ENCODE measurements at places on chromosomes 16 and 17.

DNA sequence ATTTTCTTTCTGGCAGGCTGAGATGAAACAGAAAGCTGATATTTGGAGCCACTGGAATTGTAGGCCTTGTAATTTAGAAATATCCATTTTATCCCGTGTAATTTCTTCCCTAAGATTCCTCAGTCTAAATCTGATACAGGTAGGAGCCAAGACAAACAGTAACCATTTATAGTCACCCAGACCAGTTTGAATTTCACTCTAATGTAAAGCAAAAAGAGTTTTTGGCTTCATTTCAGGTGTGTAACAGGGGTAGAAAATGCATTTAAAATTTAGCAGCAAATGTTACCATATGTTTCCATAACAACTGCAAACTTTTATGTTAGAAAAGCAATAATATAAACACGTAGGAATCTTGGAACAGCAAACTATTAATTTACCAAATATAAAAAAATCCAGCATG is 249.4 kb downstream of the FTO start:
- no peak for DNase-seq

GRCh38 chr17:74796211-74796610 is 20.1 kb upstream of the NAT9 start:
- DNase-seq, result no peak

GRCh38 chr17:76943781-76944213 is 75.6 kb downstream of the MGAT5B start:
- no peak for DNase-seq

DNA sequence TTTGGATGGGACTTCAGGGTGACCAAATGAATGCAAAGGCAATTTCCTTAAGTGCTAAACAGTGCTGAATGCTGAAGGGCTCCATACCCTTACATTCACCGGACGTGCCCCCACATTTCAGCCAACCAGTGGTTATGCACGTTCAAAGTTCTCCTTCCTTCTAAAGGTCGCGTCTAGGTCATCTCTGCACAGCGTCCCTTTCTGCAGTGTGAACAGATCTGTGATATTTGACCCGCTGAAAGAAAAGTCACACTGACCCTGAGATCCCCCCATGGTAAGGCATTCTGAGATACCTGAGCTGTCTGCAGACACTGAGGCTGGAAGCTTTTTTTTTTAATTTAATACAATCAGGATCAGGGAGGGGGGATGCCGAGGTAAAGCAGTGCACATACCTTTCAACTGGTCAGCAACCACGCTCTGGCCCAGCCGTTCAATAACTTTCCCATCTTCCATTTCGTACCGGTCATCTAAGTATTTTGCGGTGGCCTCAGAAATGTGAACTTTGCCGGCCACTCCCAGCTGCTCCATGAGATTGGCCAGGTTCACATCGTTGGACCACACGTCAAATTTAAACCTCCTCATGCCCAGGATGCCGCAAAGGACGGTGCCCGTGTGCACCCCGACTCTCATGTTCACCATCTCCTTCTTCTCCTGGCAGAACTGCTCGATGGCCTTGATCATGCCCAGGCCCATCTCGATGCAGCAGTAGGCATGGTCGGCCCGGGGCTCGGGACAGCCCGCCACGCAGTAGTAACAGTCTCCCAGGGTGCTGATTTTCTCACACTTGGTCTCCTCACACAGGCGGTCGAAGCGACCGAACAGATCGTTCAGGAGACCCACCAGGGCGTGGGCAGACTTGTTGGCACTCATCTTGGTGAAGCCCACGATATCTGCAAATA is 2.6 kb downstream of the ADCY9 start:
- no peak for DNase-seq

DNA sequence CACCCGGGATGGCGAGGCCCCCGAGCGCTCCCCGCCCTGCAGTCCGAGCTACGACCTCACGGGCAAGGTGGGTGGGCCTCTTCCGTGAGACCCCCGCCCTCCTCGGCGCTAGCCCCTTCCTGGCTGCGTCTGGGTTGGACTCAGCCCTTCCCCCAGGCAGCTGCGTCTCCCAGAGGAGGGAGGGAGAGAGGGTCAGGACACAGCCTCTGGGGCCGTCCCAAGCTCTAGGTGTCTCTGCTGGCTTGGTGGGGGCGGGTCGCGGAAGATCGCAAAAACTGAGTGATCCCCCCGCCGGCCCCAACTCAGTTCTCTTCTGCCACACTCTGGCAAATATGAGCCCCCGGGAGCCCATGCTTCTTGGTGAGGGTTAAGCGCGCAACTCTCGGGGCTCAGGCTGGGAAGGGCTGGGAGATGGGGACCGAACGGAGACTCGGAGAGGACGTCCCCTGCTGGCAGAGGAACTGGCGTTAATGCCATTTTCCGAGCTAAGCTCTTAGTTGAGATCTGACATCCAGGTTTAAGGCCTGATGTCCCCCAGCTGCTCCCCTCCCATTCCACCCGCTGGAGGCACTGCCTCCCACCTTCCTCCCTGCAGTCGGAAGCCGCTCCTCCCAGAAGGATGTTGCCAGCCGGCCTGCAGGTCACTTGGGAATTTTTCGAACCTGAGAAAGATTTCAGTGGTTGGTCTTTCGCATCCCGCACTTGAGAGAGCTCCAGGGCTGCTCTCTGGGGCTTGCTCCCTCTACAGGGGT is 419 bp downstream of the RAB37 start:
- peak; percentile 78 for DNase-seq

DNA sequence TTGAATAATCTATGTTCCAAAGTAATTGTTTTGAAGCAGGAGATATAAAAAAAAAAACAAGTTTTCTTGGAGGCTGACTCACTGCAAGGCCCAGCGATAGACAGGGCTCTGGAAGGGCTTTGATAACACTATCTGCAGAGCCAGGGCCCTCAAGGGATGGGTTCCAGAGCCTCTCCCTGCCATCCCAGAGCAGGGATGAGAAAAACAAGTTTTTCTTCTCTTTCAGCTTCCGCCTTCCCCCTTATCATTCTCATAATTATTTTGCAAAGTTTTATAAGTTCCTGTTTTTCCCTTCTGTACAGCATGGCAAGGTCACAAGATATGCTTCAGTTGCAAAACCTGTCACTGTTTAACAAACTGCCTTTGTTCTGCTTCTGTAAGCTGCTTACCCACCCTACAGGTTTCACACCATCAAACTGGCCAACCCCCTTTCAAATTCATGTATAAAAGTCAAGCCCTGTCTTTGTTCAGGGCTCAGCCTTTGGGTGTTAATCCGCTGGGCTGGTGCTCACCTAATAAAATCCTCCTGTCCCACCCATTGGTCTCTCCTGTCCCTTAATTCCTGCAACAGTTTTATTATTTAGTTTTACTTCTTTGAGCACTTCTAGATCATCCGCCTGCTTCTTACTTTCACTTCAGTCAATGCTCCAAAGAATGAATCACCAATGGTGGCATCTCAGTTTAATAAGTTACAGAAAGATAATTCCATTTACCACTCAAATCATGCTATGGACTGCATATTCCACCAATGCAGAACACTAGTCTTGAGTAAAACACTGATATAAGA is 5.6 kb upstream of the THUMPD1 start:
- peak; percentile 53 for DNase-seq

DNA sequence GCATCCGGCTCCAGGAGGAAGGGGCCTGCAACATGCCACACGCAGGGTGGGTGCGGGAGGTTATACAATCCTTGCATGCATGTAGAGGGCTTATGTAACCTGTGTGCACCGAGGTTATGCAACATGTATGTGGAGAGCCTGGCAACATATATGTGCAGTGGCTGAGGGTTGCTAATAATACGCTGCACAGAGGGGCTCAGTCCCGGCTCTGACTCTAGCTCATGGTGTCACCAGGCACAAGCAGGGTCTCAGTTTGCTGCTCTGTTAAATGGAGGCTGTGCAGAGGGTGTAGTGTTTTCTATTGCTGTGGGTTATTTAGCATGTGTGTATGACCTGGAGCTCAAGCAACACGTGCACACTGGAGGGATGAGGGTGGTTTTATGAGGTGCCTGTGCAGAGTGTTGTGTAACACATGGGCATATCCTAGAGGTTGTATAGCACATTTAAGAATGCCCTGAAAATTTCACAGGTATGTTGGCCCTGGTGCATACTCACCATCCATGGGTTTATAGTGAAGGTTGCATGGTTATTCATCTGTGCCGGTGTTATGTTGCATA is 13.3 kb downstream of the THRA start:
- DNase-seq, result no peak

DNA sequence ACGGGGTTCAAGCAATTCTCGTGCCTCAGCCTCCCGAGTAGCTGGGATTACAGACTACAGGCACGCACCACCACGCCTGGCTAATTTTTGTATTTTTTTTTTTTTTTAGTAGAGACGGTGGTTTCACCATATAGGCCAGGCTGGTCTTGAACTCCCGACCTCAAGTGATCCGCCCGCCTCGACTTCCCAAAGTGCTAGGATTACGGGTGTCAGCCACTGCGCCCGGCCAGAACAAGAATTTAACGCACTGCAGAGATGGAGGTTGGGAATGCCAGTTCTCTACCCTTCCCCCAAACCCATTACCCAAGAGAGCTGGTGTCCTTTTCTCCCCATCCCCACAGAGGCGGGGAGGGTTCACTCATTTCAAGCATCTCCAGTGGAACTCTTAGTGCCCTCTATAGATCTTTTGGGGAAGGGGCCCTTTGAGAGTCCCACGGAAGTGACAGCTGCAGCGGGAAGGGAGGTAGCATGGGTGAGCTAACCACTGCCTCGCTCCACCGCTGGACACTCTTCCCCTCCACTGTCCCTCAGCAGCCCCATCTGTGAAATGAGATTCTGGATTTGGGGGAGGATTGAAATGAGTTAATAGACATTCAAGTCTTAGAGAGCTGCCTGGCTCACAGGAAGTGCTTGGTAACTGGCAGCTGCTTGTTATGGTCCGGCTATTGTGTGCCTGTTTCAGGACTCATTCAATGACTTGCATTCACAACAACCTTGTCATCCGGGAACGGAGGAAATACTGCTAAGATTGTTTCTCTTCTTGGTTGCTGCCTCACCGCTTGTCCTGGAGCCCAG is 3.5 kb upstream of the UBALD2 start:
- DNase-seq, result no peak

DNA sequence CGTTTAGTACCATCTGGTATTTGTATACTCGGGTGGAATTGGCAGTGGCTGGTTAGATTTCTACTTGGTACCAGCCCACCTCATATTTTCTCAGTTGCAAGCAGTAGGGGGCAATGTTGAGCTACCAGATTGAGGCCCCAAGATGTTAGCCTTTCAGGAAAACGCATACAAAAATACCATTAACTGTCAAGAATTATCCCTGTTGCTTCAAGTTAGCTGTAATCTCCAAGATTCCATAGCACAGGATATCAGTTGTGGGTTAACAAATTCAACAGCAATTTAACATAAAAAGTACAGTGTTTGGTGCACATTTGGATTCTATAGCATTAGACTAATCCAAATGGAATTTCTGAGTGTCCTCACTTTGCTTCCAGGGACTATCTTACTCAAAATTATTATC is 188.2 kb downstream of the FTO start:
- DNase-seq, result peak; percentile 51

DNA sequence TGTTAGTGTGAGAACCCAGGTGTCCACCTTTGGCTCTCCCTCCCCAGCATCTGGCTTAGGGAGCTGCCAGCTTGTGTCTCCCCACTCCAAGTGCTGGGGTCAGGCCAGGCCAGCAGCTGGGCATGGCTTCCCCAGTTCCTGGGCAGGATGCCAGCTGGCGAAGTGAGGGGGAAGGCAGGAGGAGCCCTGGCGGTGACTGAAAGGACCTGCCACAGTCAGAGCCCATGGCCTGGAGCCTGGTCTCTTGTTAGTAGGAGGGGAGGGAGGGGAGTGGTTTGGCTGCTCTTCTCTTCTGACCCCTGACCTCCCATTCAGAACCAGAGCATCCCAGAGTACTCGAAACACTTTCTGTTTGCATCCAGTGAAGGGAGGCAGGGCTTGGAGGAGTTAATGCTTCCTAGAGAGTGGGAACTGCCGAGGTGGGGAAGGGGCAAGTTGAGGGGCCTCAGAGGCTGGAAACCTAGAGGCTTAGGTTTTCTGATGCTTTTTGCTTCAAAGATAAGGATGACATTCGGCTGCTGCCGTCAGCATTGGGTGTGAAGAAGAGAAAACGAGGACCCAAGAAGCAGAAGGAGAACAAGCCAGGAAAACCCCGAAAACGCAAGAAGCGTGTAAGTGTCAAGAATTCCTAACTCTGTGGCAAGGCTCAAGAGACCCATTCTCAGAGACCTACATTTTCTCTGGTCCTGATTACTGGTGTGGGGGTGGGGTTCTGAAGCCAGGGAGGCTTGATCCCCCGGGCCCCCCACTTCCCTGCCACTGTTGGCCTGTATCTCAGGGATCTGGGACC is 772 bp downstream of the CHD3 start:
- DNase-seq, result peak; percentile 94

DNA sequence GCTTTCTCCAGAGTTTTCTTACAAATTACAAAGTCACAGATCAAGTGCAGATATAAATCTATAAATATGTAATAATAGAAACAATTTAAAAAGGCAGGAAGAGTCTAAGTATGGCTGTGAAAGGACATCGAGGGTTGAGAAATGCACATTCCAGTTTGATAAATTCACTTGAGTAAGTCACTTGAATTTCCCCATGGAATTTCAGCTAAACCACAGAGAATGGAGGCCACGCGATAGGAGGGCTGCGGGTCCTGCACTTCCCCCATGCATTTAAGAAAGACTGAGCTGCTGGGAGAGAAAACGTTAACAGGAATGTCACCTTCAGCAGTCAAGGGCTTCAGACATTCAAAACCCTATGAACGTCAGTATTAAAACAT is 6.1 kb upstream of the MXRA7 start:
- no peak for DNase-seq

DNA sequence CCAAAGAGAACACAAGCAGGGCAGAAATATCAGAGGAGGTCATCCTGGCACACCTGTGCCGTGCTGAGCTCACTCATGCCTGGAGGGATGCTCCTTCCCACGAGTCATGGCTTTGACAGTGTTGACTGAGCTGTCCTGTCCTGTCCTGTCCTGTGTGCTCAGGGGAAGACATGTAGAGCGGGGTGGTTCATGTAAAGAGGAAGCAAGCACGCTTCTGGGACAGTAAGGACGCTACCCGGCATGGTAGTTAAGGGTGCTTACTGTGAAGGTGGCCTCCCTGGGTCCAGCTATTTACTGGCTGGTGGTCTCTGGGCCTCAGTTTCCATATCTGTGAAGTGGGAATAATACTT is 398 bp downstream of the LGALS9 start:
- DNase-seq, result peak; percentile 66

- no peak for DNase-seq
These were observed 45.4 kb downstream of the NFAT5 start for GRCh38 chr16:69611103-69611640.

DNA sequence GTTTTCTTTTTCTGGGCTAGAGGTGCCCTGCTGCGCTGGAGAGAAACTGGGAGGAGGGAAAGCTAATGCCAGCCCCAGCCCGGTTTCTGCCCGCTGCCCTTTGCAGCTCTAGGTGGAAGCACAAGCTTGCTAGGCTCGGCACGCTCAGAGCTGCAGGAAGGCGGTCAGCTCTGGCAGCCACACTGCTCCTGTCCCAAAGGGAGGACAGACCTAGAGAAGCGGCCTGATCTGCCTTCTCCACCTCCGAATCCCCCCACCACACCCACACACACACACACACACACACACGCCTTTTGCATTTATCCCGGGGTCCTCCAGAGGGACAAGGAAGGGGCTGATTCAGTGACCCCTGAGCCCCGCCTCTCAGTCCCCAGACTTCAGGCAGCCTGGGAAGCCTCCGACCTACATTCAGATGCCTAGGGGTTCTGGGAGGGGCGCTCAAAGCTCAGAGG is 418.1 kb downstream of the SOX9 start:
- DNase-seq, result no peak

GRCh38 chr17:38656959-38657823 is 17.6 kb downstream of the EPOP start:
- DNase-seq, result peak; percentile 47

Measured in suppressor macrophage treated with lipopolysaccharide for 1 hour (primary cell).